DMS79 treated with DMSO at 0.1 percent for 48 hours (cell line): ENCODE measurements at places on chromosomes 3 and 15.

DNA sequence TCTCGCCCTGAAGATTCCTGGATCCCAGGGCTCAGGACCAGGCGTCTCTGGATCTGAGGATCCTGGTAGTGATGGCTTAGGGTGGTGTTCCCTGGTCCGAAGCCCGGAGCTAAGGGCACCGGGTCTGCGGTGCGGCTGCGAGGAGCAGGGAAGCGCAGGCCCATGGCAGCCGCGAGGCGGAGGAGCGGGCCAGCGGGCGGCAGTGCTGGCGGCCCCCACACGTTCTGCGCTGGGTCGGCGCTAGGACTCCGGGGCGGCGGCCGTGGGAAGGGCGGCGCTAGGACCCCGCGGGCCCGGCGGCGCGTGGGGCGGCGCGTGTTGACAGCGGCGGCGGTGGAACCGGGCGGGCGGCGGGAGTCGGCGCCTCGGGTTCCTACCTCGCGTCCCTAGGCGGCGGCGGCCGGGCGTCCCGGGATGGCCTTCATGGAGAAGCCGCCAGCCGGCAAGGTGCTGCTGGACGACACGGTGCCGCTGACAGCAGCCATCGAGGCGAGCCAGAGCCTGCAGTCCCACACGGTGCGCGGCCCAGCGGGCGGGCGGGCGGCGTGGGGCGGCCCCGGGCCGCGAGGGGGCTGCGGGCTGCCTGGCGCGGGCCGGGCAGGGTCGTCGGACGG, at the start of gene PXK:
Gene PXK (plus strand): TSS at position 318 of the 614 bp plus-strand sequence. CDS start 97 bp downstream, at position 415.
- peak; percentile 5 for DNase-seq

DNA sequence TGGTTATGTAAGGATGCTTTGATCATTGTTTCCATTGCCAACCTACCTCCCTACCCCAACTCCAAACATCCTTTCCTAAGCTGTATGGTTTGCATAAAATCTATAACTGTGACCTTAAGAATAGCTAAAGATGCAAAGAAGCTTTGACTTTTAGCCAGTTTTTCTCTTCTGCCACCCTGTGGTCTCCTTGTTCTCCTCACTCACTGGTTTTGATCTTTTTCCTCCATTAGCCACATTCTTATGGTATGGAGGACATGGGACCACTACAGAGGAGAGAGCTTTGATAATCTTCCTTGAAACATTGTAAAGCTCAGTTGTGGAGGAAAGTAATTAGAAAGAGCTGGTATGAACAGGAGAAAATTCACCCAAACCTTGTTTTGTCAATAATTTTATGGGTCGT, 115.9 kb downstream of the NEK11 start:
- no peak for DNase-seq

GRCh38 chr15:68081869-68082505, 27.9 kb downstream of the PIAS1 start:
- no peak for DNase-seq

GRCh38 chr3:134650431-134651346, at the start of gene KY:
KY (minus strand) TSS chr3:134651022; CDS start chr3:134650960, 62 bp downstream.
- DNase-seq: peak; percentile 62

DNA sequence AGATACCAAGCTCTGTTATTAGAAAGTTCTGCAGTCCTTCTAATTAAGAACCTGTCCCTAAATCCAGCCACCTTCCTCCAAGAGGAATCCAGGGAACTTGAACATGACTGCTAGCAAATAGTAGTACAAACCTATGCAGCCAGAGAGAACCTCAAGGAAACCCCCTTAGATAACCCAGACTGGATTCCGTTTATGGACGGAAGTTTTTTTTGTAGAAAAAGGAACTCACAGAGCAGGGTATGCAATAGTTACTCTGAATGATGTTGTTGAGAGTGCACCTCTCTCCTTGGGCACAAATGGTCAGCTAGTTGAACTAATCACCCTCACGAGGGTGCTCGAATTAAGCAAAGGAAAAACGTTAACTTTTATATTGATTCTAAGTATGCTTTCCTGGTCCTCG, 40.8 kb downstream of the TM4SF18 start:
- DNase-seq: no peak

DNA sequence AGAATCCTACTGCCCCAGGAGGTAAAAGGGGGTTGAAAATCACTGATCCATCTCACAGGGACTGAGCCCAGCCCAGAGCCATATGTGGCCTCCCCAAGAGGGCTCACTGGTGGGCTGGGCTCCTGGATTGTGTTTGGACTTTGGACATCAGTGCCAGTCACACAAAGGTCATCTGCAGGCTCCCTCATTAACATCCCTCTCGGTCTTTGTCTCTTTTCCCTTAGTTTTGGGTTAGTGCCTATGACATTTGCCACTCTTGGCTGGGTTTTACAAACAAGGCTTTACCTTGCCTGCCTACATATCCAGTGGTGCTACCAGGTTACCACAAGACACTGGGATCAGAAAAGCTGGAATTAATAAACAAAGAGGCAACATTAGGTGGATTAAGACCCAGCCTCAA, 27.9 kb downstream of the IFT122 start:
- DNase-seq: no peak

DNA sequence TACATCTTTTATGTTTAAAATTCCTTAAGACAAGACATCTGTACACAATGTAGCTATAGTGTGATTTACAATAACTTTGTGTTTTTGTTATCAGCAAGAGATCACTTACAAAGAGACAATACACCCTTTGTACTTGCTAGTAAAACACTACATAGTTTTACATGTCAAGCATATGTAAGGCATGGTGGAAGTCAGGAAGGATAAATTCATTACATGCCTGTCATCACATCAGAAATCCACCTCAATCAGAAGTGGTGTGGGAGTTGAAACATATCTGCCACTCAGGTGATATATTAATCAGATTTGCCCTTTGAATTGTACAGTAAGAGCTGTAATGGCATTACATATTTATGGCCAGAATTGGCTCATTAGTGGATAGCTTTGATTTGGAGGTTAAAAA, 95.5 kb downstream of the MBNL1 start:
- DNase-seq: no peak

GRCh38 chr3:142180761-142181362, 31.5 kb upstream of the TFDP2 start:
- DNase-seq: no peak

GRCh38 chr3:352599-352998, 156.0 kb downstream of the CHL1 start:
- DNase-seq: no peak

GRCh38 chr15:72982714-72983113, 69.5 kb upstream of the NEO1 start:
- DNase-seq: no peak

DNA sequence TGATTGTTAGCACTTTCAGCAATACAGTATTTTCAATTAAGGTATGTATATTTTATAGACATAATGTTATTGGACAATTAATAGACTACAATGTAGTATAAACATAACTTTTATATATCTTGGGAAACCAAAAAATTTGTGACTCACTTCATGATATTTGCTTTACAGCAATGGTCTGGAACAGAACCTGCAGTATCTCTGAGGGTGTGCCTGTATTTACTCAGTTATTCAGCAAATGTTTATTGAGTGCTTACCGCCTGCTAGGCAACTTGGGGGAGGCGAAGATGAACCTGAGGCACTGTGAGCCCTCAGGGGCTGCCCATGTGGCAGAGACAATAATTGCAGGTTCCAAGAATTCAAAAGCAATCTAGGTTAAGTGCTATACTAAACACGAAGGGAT, 144.8 kb downstream of the GABRB3 start:
- no peak for DNase-seq

DNA sequence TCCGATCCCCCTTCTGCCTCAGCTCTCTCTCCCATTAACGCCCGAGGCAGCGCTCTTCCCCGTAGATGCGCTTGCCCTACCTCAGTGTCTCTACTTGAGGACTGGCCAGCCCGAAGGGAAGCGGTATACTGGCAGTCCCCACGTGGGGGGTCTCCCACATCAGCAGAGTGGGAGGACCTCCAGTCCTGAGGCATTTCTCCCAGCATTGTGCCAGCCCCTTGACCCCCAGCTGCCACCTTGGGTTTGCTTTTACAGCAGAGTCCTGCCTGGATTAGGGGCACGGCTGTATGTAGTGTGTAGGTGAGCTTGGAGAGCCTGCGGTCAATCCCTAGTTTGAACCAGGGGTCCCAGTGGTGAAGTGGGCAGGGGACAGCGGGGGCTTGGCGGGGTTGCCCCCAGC, 767 bp downstream of the SEMA3F start:
- no peak for DNase-seq

DNA sequence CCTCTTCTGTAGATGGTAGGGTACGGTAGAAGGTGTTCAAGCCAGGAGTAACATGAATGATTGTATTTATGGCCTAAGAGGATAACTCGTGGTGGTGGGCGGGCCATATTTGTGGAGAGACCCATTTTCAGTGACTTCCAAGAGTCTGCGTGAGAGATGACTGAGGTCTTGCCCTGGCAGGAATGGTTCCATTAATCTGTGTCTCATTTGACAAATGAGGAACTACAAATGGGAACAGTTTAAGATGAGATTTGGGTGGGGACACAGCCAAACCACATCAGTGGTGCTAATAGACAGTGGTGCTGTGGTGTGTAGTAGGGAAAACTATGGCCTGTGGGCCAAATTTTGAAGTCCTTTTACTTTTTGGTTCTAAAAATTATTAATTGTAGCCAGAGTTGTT, 47.1 kb downstream of the FLNB start:
- no peak for DNase-seq

- DNase-seq: no peak
Measured at GRCh38 chr15:29849218-29849617, 26.9 kb upstream of the TJP1 start.

DNA sequence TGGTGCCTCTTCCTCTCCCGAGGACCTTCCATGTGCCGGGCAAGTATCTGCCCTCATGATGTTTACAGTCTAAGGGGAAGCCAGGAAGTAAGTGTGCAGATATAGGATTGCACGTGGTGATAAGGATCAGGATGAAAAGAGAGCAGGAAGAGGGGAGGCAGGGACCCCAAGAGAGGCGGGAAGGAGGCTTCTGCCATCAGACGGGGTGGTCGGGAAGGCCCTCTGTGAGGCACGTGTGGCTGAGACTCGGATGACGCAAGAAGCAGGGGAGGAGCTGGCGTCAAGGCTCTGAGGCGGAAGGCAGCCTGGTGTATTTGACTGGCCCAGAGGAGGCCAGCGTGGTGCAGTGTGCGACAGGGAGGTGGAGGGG, 762 bp upstream of the IQSEC1 start:
- DNase-seq: no peak

- no peak for DNase-seq
Measured at GRCh38 chr3:77931255-77932009, 891.5 kb downstream of the ROBO2 start.

GRCh38 chr15:59997070-59997701, 6.9 kb upstream of the FOXB1 start:
- peak; percentile 68 for DNase-seq

GRCh38 chr3:80767604-80768003, 993.8 kb downstream of the GBE1 start:
- DNase-seq: no peak

DNA sequence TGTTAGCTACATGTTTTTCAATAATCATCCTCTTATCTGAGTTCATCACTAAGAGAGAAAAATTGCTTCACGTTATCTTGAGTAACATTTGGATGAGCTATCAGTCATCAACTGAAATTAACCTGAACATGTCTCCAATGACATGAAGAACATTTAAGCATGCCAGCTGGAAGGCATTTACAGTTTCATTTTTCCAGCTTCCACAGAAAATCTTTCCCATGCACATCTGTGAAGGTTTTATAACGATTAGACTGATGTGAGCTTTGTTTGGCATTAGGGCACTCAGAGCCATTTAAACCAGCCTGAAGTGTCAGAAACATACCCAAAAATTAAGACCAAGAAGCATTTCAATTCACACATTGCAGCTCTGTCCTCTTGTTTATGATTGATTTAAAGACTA, 235.8 kb upstream of the ARHGEF26 start:
- no peak for DNase-seq

GRCh38 chr15:54504695-54505094, 526.5 kb downstream of the UNC13C start:
- no peak for DNase-seq

- no peak for DNase-seq
Measured at GRCh38 chr3:74268753-74269152, 345.7 kb downstream of the CNTN3 start.

GRCh38 chr3:177481329-177481728, 284.0 kb upstream of the TBL1XR1 start:
- DNase-seq: no peak

GRCh38 chr15:85717212-85717611, 77.5 kb downstream of the KLHL25 start:
- DNase-seq: no peak

DNA sequence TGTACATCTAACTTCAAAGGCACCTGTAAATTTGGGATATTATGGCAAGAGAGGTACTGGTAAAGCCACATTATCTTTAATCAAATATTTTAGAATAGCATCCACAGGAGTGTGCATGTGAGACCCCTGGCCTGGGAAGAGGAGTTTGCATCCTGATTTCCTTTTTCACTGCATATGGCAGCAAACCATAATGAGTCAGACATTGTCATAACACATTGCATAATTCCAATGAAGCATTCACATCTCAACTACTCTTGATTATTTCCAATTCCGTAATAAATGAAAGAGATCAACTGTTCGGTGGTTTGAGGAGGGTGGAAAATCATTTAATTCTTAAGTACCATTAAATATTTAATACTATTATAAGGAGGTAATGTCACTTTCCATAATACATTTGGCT, 215.0 kb downstream of the MECOM start:
- DNase-seq: no peak

DNA sequence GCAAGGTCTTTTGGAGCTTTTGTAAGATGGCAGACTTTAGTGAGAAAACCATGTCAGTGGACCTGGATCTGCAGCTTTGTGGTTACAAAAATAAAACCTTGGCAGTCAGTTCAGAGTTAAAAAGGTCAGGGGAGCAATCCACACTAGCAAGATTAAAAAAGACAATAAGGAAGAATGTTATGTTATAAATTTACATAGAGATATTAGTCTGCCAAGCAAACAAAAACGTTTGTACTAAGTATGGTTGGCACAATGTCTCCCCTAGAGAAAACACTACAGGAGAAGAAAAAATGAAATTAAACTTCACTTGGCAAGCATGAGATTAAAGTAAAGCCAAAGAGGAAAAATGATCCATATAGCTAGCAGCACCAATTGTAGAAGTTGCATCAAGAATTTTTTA, 205.0 kb downstream of the LSAMP start:
- no peak for DNase-seq

DNA sequence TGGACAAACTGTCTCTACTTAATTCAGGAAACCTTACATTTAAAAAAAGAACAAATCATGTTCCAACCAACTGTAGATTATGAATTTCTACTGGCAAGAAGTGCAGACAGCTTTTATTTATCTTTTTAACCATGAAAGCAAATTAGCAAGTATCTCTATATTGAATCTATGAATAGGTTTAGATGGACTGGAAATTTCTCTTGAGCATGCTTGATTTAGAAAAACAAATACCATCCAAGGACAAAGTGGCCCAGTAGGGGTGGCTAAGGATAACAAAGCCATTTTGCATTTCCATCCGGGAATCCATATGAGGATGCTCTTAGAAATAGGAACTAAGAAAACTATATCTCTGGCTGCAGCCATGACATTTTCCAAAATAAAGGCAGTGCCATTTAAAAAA, 150.6 kb downstream of the KCNMB2 start:
- DNase-seq: no peak

GRCh38 chr3:158471639-158472294, 99.2 kb upstream of the MLF1 start:
- DNase-seq: no peak

- no peak for DNase-seq
Measured at GRCh38 chr3:184568560-184568923, 7.0 kb downstream of the EPHB3 start.

GRCh38 chr15:90205050-90205848, 4.1 kb downstream of the SEMA4B start:
- DNase-seq: peak; percentile 60
